ENCODE measurements at places on chromosomes 7 and 10. TPM values are rescaled to one million over a fixed set of nuclear protein-coding genes. Genes with fewer than 3 reads are reported as not detected.
A peak's percentile ranks its signal among the peaks of the same experiment; 100 is the strongest.

- DNase-seq: no peak
- H3K27me3 ChIP-seq: no peaks in the 10 kb centered on the region
- no peak overlapping the region for H3K27ac ChIP-seq
- no peaks in the 10 kb centered on the region for H3K4me1 ChIP-seq
- no peaks in the 10 kb centered on the region for H3K36me3 ChIP-seq
These were observed 107.4 kb upstream of the ABCB5 start for GRCh38 chr7:20508109-20508508.

TMEM254 gene
- total RNA-seq: 18.6 TPM

- H3K27me3 ChIP-seq: no peaks in the 10 kb centered on the region
- peak overlapping the region; percentile 98 for H3K27ac ChIP-seq
- H3K4me3 ChIP-seq: peak overlapping the region; percentile 77
- peaks cover 70% of the 10 kb centered on the region for H3K4me1 ChIP-seq
These were observed 935 bp downstream of the TM9SF3 start for GRCh38 chr10:96585736-96586418.

GRCh38 chr10:107900131-107900530 is 735.6 kb upstream of the SORCS1 start:
- DNase-seq: no peak
- no peaks in the 10 kb centered on the region for H3K27me3 ChIP-seq
- H3K36me3 ChIP-seq: no peaks in the 10 kb centered on the region
- no peak overlapping the region for H3K27ac ChIP-seq
- H3K4me3 ChIP-seq: no peak overlapping the region

BAIAP2L1 gene
- total RNA-seq: 21.1 TPM

ITPRID1 gene
- total RNA-seq: 0.59 TPM

- no peak overlapping the region for H3K27ac ChIP-seq
- DNase-seq: no peak
- H3K4me1 ChIP-seq: no peaks in the 10 kb centered on the region
- no peaks in the 10 kb centered on the region for H3K36me3 ChIP-seq
- no peak overlapping the region for H3K4me3 ChIP-seq
- no peaks in the 10 kb centered on the region for H3K27me3 ChIP-seq
These were observed 974.8 kb downstream of the SORCS3 start for GRCh38 chr10:105615715-105616365.

- peaks cover 28% of the 10 kb centered on the region for H3K4me1 ChIP-seq
- no peak for DNase-seq
- peaks cover 6% of the 10 kb centered on the region for H3K36me3 ChIP-seq
- H3K27ac ChIP-seq: no peak overlapping the region
- no peaks in the 10 kb centered on the region for H3K27me3 ChIP-seq
These were observed 168.3 kb downstream of the PRKAG2 start for GRCh38 chr7:151708610-151709009.

- no peaks in the 10 kb centered on the region for H3K4me1 ChIP-seq
- no peaks in the 10 kb centered on the region for H3K27me3 ChIP-seq
- no peaks in the 10 kb centered on the region for H3K36me3 ChIP-seq
- no peak overlapping the region for H3K4me3 ChIP-seq
- no peak overlapping the region for H3K27ac ChIP-seq
- DNase-seq: no peak
These were observed 443.9 kb downstream of the TCERG1L start for GRCh38 chr10:130867446-130868194.

GRCh38 chr10:69650589-69651261 is 20.7 kb downstream of the FAM241B start:
- H3K4me3 ChIP-seq: no peak overlapping the region
- no peaks in the 10 kb centered on the region for H3K4me1 ChIP-seq
- no peak overlapping the region for H3K27ac ChIP-seq

GRCh38 chr7:156558198-156558597 is 82.4 kb upstream of the RNF32 start:
- no peak for DNase-seq
- no peaks in the 10 kb centered on the region for H3K27me3 ChIP-seq
- no peak overlapping the region for H3K27ac ChIP-seq
- H3K4me1 ChIP-seq: no peaks in the 10 kb centered on the region

CDH23 gene
- 9.4 TPM for total RNA-seq

- peak overlapping the region; percentile 11 for H3K27ac ChIP-seq
- peaks cover 19% of the 10 kb centered on the region for H3K4me1 ChIP-seq
- peaks cover 15% of the 10 kb centered on the region for H3K27me3 ChIP-seq
- H3K4me3 ChIP-seq: no peak overlapping the region
- no peaks in the 10 kb centered on the region for H3K36me3 ChIP-seq
These were observed 2.8 kb downstream of the CRYGN start for GRCh38 chr7:151437159-151437553.

NEURL1 gene
- total RNA-seq: 0.95 TPM

PLEKHS1 gene
- total RNA-seq: 7.0 TPM

- no peaks in the 10 kb centered on the region for H3K27me3 ChIP-seq
- H3K4me1 ChIP-seq: no peaks in the 10 kb centered on the region
- no peak overlapping the region for H3K27ac ChIP-seq
- H3K36me3 ChIP-seq: no peaks in the 10 kb centered on the region
- no peak for DNase-seq
These were observed 394.5 kb downstream of the TYW1 start for GRCh38 chr7:67391168-67391567.

- H3K4me3 ChIP-seq: no peak overlapping the region
- H3K27ac ChIP-seq: no peak overlapping the region
- no peak for DNase-seq
- no peaks in the 10 kb centered on the region for H3K4me1 ChIP-seq
These were observed 3.0 kb downstream of the BTBD16 start for GRCh38 chr10:122273966-122274545.

GRCh38 chr10:118258285-118258684 is 83.8 kb downstream of the FAM204A start:
- DNase-seq: no peak
- no peaks in the 10 kb centered on the region for H3K4me1 ChIP-seq
- no peak overlapping the region for H3K27ac ChIP-seq
- H3K4me3 ChIP-seq: no peak overlapping the region

DNA sequence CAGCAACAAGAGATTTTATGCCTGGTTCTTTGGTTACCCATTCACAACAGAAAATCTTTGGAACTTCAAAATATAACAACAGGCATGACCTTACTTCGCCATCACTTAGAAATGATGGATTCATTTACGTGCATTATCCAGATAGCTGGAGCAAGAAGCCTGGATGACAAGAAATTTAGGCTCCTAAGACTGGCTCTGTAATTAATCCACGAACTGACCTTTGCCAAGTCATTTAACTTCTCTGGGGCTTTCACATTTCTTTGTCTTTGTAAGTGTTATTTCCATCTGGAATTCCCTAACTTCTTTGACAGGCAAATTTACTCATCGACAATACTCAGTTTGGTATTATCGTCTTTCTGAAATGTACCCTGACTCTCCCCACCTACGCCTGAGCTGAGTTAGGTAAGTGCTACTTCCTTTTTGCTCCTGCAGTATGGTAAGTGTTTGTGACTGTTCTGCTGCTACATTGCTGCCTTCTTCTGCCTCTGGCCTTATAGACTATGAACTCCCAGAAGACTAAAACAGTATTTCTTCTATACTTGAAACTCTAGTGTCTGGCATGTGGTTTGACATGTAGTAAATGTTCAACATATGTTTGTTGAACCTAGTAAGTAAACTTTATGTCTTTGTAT is 5.5 kb upstream of the MDFIC start:
- no peaks in the 10 kb centered on the region for H3K4me1 ChIP-seq
- H3K27me3 ChIP-seq: no peaks in the 10 kb centered on the region
- no peak overlapping the region for H3K4me3 ChIP-seq
- H3K36me3 ChIP-seq: no peaks in the 10 kb centered on the region
- H3K27ac ChIP-seq: no peak overlapping the region

DNA sequence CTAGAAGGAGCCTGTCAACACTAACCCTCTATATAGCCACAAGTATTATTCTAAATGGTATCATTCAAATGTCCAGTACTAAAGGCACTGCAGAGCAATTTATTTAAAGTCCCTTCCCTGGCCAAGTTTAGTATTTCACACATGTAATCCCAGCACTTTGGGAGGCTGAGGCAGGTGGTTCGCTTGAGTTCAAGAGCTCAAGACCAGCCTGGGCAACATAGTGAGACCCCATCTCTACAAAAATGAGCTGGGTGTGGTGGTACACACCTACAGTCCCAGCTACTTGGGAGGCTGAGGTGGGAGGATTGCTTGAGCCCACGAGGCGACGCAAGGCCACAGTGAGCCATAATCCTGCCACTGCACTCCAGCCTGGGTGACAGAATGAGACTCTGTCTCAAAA is 3.6 kb downstream of the GNA12 start:
- no peak overlapping the region for H3K27ac ChIP-seq
- peaks cover 34% of the 10 kb centered on the region for H3K4me1 ChIP-seq
- no peaks in the 10 kb centered on the region for H3K36me3 ChIP-seq
- DNase-seq: no peak

DNA sequence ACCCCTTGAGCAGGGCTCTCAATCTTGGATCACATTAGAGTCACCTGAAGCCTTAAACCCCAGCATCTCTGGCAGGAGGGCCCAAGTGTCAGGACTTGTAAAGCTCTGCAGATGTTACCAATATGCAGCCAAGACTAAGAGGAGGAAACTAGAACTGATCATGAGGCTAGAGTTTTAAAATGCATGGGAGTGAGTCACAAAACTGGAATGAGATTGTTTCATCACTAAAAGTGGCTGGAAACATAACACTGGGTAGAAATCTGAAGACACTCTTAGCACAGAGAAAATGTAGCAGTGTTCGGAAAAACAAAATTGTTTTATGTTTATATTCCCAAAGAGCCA is 63.3 kb upstream of the GHITM start:
- no peak for DNase-seq
- no peaks in the 10 kb centered on the region for H3K4me1 ChIP-seq
- no peak overlapping the region for H3K4me3 ChIP-seq
- no peaks in the 10 kb centered on the region for H3K27me3 ChIP-seq
- no peaks in the 10 kb centered on the region for H3K36me3 ChIP-seq

PRR15 gene
- total RNA-seq: 4.1 TPM

DNA sequence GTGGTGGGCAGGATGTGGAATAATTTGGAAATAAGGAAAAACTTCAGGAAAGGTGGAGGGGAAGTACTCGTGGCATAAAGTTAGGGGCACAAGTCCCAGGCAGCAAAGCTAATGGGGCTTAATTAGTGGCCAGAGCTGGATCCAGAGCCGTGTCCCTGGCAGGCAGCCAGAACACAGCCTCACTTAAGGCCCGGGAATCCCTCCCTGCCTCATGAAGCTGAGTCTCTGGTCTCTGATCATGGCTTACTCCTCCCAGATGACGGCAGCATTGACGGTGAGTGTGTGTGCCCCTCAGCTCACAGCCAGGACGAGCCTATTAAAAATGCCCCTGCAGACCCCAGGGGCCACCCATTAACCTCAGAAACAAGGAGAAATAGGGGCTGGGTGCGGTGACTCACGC is 48.2 kb upstream of the NPTX2 start:
- DNase-seq: no peak
- H3K27me3 ChIP-seq: no peaks in the 10 kb centered on the region
- H3K27ac ChIP-seq: no peak overlapping the region
- no peaks in the 10 kb centered on the region for H3K36me3 ChIP-seq

AOAH gene
- total RNA-seq: 29.2 TPM
